ENCODE measurements at places on chromosomes 4 and X.

- DNase-seq: no peak
Measured at GRCh38 chr4:176313596-176314336, 6.0 kb upstream of the SPCS3 start.

GRCh38 chr4:41232406-41232805 lies 18.1 kb upstream of the APBB2 start:
- DNase-seq: no peak

DNA sequence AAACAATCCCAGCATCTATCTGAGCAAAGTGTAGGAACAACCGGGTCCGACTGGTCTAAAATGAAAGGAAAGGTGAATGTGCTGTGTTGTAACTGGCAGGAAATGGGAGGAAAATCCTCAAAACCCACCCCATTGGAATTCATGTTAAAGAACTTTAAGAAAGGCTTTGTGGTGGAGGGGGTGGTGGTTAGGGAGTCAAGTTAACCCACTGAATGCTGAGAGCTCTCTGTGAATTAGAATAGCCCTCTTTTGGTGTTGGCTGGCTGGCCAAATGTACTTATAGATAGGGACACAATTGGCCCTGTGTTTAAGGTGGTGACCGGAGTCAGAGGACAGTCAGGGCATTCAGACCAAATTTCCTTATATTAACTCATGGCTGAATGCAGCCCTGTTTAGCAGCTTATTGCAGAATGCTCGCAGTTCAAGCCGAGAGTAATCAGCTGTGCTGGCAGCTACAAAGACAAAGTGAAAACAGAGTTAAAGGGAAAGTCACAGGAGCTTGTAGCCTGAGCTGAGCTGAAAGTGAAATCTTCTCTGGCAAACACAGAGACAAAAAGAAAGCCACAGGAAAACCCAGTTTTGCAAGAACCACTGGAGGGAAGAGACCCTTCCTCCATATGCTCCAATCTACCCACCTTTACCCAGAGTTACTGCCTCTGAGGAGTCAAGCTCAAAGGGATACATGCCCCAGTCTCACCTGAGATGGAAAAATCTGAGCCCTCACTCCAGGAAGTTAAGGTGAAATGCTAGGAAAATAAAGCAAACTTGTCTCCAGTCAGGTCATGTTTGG lies 38.5 kb upstream of the UGT2B7 start:
- peak; percentile 7 for DNase-seq

DNA sequence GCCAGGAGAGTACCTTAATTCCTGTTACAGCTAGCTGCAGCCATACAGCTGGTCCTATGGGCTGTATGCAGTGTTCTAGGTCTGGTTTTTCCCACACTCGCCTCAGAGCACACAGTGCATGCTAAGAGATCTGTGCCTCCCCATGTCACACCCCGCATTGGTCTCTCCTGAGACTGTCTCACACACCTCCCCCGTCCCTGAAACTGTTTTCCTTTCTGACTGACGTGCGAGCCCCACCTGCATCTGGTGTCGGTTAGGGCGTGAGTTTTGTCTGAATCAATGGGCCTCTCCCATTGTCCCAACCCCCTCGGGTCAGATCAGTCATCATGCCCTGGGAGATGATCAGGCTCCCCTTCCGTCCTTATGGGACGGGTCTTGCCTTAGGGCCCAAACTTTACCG lies 3.4 kb upstream of the UGT8 start:
- DNase-seq: no peak

DNA sequence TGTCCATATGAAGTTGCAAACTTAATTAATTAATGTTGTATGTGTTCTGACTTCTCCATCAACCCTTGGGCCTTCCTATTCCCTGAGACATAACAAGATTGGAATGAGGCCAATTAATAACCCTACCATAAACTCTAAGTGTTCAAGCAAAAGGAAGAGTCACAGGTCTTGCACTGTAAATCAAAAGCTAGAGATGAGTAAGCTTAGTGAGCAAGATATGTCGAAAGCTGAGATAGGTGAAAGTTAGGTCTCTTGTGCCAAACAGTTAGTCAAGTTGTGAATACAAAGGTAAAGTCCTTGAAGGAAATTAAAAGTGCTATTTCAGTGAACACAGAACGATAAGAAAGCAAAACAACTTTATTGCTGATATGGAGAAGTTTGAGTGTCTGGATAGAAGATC lies 58.2 kb upstream of the GPRIN3 start:
- DNase-seq: no peak

DNA sequence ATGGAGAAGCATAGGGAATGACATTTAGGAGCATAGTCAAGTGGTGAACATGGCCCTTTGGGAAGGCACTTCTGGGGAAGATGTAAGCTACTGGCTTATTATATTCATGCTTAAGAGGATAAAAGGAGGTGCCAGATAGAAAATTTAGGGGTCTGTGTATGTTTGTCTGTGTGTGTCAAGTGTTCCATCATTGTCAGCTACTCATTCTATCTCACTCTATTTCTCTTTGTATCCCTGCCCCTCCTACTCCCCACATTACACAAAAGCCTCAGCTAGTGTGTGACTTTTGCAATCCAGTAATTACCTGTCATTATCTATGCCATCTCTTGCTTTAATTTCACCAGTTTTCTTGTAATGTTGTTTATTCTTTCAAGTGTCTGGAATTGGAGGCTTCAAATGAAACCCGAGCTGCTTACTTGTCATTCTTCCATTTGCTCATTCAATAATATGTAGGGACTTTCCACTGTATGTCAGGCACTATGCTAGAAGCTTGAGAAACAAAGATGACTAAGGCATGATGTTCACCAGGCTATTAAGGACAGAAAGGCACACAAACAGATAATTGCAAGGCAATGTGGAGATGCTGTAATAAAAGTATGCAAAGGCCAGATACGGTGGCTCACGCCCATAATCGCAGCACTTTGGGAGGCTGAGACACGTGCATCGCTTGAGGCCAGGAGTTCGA lies 229.8 kb upstream of the TEX13C start:
- peak; percentile 64 for DNase-seq

DNA sequence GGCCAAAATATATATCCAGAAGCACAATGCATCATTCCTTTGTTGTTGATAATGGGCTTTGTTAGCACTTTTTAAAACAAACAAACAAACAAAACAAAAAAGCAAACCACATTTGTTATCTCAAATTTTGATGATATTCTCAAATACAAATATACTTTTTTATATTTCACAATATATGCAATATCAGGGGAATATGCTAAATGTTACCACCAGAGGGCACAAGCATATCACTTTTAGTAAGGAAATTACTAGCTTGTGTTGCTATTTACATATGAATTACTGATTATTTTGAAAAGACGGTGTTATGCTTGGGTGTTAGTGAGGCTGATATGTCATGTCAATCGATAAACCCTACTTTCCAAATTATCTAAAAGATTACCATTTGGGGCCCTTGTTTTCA lies 29.1 kb downstream of the RIPPLY1 start:
- peak; percentile 67 for DNase-seq

DNA sequence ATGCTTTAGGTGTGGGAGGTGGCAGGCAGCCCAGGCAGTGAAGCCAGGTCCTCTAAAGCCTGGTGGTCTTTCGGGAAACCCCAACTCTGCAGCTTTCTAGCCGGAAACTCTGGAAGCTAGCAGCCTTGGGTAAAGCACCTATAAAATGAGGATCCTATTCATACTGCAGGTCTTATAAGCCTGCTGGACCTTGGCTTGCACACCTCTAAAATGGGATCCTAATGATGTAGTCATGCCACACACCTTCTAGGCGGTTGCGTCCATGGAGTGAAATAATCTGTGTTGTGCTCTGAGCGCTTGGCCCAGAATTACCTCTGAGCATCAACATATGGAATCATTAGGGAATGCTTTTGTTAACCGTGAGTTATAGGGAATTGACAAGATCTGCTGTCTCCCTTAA lies 36.0 kb upstream of the STS start:
- no peak for DNase-seq

DNA sequence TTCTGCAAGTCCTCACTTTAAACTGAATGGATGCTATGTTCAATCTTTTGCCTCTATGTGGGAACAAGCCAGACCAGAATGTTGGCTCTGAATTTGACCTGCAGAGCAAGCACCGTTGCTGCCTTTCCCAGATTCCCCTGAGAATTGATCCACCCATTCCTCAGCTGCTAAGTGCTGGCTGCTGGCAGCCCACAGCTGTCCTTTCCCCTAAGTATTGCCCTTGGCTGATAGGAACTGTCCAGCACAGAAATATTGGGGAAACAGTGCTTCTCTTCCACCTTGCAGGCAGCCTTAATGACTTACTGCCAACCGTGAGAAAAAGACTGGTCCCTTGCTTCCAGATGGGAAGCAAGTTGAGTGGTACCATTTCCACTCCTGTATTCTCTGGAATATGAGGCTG lies 475.9 kb downstream of the PDHA2 start:
- DNase-seq: no peak

- DNase-seq: no peak
Measured at GRCh38 chr4:3354455-3354811, 61.6 kb downstream of the RGS12 start.

GRCh38 chr4:17704020-17704650 lies 77.3 kb downstream of the FAM184B start:
- no peak for DNase-seq

DNA sequence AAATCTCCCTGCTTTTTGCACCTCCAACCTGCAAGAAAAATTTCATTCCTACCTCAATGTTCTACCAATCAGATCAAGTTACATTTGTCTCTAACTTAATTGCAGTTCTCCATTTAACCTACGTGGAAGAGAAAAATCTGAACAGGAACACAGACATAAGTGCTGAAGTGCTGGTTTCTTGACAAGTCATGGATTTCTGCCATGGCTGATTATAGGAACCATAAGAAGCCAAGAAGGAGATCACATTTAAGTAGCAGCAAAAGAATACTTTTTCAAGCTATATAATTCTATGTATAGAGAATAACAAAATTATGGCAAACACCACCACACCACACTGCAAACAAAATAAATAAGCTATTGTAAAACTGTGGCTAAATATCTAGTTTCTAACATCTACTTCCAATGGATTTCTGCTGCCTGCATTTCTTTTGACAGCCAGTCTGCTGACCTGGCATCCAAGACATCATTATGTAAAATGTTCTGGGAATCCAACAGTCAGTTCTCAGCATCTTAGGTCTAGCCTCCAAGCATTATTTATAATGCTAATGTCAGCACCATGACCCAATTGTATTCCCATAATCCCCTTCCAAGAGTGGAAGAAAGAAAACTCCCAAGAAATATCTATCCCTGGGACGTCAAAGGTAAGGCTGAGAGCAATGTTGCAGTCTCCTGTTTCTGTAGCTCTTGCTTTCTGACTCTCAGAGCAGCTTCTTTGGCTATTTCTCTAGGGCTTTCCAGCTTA lies 50.8 kb upstream of the GAB1 start:
- DNase-seq: no peak

GRCh38 chr4:101972791-101973190 lies 182.3 kb downstream of the BANK1 start:
- no peak for DNase-seq

- DNase-seq: no peak
Measured at GRCh38 chr4:180219080-180219479, 2024.1 kb upstream of the TENM3 start.

GRCh38 chrX:6777238-6778002 lies 242.5 kb upstream of the VCX3A start:
- no peak for DNase-seq

DNA sequence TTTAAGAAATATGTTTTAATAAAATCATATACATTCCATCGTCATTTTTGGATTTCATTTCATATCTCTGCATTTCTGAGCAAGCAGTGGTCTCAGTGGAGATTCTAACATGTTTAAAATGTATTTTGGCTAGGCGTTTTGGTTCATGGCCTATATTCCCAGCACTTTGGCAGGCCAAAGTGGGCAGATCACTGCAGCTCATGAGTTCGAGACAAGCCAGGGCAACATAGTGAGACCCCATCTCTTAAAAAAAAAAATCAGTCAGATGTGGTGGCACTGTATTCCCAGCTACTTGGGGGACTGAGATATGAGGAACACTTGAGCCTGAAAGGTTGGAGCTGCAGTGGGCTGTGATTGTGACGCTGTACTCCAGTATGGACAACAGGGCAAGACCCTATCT lies 67.5 kb upstream of the RAB33B start:
- DNase-seq: no peak

DNA sequence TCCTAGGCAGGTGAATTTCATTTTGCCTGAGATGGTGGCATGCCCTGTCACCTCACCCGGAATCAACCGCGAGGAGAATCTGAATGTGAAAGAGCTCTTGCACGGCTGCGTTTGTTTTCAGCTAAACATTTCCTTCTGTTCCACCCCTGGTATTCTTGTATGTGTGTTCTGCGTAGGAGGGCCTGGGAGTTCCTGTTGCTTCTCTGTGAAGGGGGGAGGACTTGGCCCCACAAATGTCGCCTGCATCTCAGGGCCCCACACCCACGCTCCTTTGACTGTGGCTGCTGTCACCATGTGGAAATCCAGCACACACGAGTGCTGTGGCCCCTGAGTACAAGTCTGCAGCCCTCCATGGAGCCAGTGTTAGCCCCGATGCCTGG lies 45.8 kb upstream of the CLCN4 start:
- no peak for DNase-seq

- DNase-seq: no peak
Measured at GRCh38 chrX:39480963-39481362, 616.8 kb downstream of the BCOR start.
